ENCODE measurements at places on chromosomes 12 and 14. TPM values are rescaled to one million over a fixed set of nuclear protein-coding genes. Genes with fewer than 3 reads are reported as not detected.

The DNAJC22 gene
- 9.1 TPM for total RNA-seq

The TMEM120B gene
- total RNA-seq: 9.6 TPM

The TAS2R19 gene
- total RNA-seq: 0.40 TPM

The DNAH10 gene
- not detected for total RNA-seq

The SAMD15 gene
- total RNA-seq: 2.6 TPM

The WSCD2 gene
- total RNA-seq: not detected

The OGFOD2 gene
- 22.7 TPM for total RNA-seq

The NXPH4 gene
- total RNA-seq: 17.1 TPM

The SOAT2 gene
- total RNA-seq: not detected

The CELA1 gene
- total RNA-seq: not detected

The PSMD9 gene
- total RNA-seq: 162 TPM
